ENCODE measurements at places on chromosomes 3 and 15.

DNA sequence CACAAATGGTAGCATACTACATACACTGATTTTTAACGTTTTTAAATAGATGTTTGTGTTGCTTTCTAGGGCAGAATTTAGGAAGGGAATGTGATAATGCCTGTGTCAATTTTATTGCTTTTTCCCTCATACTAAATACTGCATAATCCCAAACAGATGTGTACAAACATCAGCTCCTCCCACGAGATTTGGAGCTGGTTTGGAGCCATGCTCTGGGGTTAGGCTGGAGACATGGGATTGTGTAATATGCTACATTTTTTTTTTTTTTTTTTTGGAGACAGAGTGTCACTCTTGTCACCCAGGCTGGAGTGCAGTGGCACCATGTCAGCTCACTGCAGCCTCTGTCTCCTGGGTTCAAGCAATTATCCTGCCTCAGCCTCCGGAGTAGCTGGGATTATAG, 80.1 kb downstream of the EBLN2 start:
- no peak for DNase-seq

GRCh38 chr3:197394464-197395321, 96.3 kb upstream of the DLG1 start:
- DNase-seq: no peak

DNA sequence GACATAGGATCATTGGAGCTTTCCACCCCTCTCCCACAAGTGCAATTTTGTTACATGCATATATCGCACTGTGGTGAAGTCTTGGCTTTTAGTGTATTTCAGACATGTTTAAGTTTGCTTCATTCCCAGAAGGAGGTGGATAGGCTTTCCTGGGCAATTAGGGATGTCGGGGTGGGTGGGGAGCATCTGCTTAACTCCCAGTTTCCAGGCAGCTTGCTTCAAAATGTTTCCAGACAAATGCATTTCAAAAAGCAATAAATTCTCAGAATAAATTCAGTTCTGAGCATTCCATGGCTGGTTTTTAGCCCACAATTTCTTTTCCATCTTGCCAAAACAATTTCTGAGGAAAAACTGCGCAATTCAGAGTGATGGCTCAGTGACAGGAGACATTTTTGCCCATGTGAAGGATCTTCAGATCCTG, 227.7 kb upstream of the ZPLD1 start:
- DNase-seq: no peak

DNA sequence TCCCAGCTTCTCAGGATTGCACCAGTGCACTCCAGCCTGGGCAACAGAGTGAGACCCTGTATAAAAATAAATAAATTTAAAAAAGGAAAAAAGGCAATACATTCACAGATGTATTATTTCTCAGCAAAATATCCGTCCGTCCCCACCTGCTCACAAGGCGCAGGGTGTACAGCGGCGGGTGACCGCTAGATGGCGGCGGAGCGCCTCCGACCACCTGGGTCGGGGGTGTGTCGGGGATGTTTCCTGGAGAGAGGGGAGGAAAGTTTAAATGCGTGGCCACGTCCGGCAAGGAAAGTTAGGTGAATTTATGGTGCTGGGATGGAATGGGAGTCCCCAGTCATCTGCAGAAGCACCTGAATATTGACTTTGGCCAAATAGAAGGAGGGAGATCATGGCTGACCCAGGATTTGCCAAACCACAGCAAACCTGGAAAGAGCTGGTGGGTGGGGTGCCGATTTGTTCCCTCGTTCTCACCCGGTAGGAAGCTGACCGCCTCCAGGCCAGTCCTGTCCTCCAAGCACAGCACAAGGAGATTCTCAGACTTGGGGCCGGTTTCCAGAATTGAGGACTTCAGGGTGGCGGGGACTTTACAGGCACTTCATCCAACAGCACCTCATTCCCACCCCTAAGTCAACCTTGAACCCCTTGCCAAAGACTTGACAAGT, 88.3 kb downstream of the TMEM266 start:
- no peak for DNase-seq

DNA sequence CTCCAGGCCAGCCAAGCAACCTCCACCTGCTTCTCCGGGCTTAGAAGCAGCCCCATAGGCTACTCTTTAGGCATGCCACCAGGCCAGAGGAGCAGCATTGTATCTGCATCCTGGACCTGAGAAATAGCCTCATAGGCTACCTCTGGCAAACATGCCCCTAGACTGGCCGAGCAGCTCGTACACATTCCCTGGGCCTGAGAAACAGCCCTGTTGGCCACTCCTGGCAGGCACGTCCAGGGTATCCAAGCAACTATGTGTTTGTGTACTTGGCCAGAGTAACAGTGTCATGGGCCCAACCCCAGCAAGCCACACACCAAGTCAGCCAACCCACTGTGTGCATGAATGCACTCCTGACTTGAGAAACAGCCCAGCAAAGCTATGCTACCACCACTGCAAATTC, 498.7 kb upstream of the CDIN1 start:
- no peak for DNase-seq

DNA sequence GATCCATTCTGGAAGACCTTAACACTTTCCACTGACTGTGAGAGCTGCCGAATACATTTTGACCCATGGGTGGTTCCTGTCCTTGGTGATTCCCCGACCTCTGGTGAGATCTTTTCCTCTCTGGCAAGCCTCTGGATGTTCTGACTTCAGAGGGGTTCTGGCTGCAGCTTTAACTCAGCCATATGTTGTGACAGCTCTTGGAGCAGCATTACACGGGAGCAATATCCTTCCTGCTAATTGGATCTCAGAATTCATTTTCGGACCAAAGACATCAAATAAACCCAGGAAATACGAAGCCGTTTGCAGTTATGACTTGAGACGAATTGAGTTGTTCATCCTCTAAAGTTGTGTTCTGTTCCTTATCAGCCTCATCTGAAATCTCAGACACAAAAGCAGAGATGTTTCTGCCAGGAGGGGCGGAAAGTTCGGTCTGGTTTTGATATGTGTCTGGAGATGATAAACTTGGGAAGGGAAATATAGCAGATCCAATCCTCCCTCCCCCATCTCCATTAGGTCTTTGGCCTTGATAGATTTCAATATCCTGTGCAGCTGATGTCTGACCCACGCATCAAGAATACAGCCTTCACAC, 10.0 kb downstream of the TMEM158 start:
- DNase-seq: no peak

- no peak for DNase-seq
Observed at GRCh38 chr15:34359416-34359815, 7.6 kb downstream of the LPCAT4 start.

- no peak for DNase-seq
Observed at GRCh38 chr3:38028621-38029361, 651 bp downstream of the PLCD1 start.

DNA sequence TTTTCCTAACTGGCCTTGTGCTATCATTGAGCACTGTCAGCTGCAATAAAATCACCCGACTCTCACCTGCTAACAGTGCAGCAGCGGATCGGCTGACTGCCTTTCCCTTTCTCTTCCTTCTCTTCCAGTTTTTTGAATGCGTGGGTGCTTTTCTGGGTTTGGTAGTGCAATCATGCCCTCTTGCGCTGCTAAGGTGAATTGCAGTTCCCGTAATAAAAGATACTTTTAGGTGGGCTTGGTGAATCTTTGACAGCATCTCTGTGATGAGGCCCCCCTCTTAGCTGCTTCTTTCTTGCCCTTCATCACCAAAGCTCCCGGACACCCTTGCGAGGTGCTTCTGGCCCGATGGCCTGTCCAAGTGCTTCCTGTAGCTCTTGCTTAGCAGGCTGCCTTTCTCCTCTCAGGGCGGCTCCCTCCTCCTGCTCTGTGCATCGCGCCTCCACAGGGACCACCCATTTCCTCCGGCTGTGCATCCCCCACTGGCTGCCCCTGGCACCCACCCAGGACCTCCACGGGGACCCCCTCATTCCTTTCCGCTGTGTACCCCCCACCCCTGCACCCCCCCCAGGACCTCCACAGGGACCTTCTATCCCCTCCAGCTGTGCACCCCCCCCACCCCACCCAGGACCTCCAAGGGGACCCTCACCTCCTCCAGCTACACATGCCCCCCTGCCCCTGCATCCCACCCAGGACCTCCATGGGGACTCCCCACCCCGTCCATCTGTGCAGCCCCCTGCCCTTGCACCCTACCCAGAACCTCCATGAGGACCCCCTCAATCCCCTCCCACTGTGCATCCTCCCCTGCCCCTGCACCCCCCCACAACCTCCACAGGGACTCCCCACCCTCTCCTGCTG, 50.8 kb upstream of the RPL32 start:
- DNase-seq: peak; percentile 48

DNA sequence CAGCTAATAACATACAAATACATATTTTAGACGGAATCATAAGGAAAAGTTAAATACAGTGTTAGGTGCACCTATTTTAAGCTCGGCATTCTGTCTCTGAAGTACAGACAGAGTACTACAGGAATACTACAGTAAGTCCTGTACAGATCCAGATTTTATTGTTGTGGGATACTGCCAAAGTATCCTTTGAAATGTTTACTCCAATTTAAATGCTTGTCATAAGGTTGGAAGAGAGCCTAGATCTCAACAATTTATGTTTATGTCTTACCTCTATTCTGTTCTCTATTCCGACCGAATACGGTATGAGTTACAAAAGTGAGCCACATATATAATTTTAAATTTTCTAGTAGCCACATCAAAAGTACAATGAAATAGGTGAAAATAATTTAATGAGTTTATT, 25.3 kb downstream of the PLD1 start:
- no peak for DNase-seq

DNA sequence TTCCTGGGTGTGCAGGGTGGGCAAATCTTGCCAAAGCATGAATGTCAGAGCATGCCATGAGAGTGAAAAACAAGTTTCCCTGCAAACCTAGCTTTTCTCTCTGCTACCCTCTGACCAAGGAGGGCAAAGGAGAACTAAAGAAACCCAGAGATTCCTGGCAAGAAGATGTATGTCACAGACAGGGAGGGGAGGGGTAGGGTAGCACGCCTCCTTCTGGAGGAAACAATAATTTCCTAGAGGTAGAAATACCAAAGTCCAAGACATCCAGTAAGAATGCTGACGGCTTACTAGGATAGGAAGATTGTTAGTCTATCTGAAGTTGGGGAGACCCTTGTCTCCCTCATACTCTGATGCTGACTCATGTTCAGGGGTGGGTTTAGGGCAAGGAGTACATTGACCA, 203.9 kb downstream of the NR1D2 start:
- DNase-seq: no peak

- peak; percentile 10 for DNase-seq
Observed at GRCh38 chr3:28575100-28575745, 226.6 kb upstream of the AZI2 start.

- DNase-seq: no peak
Observed at GRCh38 chr3:13873818-13874217, 6.1 kb downstream of the WNT7A start.

- no peak for DNase-seq
Observed at GRCh38 chr3:84724877-84725276, 233.9 kb upstream of the CADM2 start.

GRCh38 chr3:141941093-141941492, 64.7 kb downstream of the ATP1B3 start:
- DNase-seq: no peak

DNA sequence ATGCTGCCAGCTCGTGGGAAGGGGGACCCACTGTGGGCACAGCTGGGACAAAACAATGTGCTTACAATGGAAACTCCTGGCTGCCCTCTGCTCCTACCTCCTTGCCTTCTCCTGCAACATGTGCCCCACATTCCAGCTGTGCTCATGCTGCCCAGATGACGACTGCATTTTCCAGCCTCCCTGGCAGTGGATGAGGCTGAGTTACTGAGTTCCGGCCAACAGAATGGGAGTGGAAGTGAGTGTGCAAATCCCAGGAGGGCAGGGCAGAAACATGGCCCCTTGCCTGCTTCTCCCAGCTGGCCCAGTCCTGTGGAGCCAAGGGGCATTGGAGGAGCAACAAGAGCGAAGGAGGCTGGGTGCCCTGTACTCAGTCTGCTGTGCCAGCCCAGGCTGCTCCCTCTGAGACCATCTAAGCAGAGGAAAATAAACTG, 17.1 kb downstream of the KLF15 start:
- DNase-seq: no peak

DNA sequence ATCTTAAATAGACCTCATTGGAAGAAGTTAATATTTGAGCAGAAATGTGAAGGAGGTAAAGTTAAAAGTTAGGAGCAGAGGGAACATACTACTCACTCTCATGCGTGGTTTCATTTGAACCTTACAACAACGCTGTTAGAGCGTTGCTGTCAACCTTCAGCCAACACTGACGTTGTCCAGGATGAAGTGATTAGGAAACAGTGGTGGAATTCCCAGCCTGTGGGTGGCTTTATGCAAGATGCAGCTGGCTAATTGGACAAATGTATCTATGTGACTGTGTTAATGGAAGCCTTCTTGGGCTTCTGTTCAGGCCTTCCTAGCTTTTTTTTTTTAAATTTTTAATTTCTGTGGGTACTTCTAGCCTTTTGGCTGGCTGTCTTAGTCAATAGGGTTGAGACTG, 40.5 kb downstream of the PTPRG start:
- DNase-seq: no peak

- DNase-seq: peak; percentile 86
Observed at GRCh38 chr3:53956586-53956985, 64.9 kb upstream of the SELENOK start.

DNA sequence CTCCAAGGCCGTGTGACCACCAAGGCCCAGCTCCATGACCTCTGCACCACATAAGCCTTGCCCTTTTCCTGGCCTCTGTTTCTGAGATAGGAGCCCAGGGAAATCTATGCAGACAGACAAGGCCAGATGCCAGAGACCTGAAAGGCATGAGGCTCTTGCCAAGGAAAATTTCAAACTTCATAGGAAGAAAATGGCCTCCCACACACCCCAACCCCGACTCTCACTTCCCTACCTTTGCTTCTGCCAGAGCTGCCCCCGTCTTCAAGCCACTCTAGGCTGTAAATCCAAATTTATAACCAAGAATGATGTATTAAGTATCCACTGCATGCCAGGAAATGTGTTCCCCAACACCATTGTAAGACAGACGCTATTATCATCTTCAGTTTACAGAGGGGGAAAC, 65.5 kb upstream of the HRH1 start:
- DNase-seq: no peak

GRCh38 chr3:58403513-58404109, 30.0 kb downstream of the PDHB start:
- no peak for DNase-seq

- no peak for DNase-seq
Observed at GRCh38 chr3:121483290-121483689, 62.5 kb downstream of the POLQ start.

DNA sequence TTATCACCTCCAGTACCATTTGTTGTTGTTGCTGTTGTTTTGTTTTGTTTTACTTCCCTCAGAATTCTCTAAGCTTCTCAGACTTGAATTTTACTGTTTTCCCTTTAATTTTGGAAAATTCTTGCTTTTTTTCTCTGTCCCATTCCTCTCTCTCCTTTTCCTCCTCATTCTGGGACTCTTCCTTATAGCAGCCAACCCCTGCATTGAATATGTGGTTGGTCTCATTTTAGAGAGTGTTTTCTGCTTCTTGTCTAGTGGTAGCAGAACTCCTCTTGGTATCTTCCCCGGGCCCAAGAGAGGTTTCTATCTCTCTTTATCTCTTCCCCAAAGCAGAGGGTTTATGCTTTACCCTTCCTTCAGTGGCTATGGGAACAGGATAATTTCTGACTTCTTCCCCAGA, 113.6 kb downstream of the SPATA16 start:
- no peak for DNase-seq
